ENCODE measurements at places on chromosomes 5 and 9. TPM values are rescaled to one million over a fixed set of nuclear protein-coding genes. Genes with fewer than 3 reads are reported as not detected.
A peak's percentile ranks its signal among the peaks of the same experiment; 100 is the strongest.

DNA sequence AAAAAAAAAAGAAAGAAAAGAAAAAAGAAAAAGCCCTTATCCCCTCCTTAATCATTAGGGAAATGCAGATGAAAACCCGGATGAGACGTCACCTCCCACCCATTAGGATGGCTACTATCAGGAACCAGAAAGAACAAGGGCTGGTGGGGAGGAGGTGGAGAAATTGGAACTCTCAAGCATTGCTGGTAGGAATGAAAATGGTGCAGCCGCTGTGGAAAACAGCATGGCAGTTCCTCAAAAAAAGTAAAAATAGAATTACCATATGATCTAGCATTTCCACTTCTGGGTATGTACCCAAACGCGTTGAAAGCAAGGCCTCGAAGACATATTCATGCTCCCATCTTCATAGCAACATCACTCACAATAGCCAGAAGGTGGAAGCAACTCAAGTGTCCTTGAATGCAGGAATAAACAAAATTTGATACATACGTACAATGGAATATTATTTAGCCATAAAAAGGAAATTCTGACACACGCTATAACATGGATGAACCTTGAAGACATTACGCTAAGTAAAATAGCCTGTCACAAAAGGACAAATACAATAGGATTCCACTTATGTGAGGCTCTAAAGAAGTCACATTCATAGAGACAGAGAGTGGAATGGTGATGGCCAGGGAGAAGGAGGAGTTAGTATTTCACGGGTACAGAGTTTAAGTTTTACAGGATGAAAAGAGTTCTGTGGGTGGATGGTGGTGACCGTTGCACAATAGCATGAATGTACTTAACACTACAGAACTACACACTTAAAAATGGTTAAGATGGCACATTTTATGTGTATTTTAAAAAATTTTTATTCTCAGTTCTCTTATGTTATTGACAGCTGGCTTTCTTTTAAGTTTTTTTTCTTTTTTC, 166.8 kb upstream of the IER5L start:
- no peak for DNase-seq

DNA sequence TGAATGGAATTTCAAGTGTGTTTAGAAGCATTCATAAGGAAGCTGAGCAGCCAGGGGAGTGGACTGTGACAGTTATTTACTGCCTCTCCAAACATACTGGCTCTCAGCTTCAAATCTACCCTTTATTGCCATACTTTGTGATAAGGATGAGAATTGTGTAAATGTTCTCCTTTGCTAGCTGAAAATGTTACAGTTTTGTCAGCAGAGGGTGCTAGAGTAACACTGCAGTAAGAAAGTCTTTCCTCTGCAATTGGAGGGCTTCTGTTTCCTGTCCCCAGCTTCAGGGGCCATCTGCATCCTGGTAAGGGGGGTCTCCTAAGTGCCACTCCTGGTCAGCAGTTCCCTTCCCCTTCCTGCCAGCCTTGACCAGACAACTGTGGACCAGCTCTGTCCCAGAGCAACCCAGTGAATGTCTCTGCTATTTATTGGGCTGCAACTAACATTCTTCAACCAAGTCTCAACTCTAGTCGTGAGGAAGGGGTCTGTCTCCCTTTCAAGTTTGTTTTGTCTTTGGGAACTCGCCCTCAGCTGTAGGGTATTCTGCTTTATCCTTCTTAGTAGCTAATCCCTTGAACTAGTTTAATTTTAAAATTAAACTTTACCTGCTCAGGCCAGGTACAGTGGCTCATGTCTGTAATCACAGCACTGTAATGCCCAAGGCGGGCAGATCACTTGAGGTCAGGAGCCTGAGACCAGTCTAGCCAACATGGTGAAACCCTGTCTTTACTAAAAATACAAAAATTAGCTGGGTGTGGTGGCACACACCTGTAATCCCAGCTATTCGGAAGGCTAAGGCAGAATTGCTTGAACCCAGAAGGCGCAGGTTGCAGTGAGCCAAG, 45.3 kb downstream of the RAPGEF6 start:
- DNase-seq: peak; percentile 66

DNA sequence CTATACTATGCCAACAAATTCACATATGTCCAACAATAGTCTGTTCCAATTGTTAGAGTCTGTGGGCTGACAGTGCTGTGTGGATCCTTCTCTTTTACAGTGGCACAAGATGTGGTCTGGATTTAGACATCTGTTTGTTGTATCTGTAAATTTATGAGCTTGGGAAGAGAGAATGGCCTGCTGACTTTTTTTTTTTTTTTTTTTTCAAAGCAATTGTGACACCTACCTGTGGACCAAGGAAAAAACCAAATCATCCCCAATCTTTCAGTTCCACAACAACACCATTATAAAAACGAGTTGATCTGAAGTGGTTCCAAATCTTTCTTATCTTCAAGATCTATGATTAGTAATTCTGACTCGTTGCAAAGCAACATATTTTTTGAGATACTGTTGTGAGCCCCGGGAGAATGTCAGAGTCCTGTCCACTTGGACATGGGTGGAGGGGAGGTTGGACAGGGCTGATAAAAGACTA, 4.9 kb downstream of the IRX2 start:
- DNase-seq: no peak

DNA sequence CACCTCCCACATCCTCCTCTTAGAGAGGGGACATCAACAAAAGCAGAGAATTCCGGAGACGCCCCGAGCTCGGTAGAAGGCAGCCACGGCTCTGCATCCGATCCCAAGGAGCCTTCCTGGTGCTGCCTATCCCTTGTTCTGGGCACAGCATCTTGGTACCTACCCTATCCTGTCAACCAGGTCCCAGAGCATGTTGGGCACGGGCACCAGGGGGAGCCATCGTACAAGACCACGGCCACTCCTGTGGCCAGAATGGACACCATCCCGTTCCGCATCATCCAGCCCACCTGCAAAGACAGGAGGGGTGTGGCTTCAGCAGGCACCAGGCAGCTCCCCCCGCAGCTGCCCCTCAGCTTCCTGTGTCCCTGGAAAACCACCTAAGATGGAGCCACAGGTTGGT, 62.7 kb upstream of the ZNF354A start:
- DNase-seq: peak; percentile 57

GRCh38 chr5:141605523-141606277, 13.1 kb downstream of the DIAPH1 start:
- DNase-seq: no peak

DNA sequence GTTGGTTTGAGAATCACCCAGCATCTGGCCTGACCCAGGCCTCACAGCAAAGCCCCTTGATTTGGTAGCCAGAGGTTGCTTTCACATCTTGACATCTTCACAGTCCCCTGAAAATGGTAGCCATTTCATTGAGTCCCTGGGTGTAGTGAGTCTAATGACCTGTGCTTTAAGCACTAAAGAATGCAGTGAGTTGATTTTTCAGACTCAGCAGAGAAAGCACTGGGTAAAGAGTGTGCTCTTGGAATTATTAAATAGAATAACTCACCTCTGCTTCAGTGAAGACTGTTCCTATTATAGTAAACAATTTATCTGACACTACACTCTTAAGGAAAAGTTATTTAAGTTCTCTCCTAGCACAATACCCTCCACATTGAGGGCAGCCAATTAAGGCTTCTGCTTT, 56.2 kb downstream of the PTCD2 start:
- DNase-seq: no peak

DNA sequence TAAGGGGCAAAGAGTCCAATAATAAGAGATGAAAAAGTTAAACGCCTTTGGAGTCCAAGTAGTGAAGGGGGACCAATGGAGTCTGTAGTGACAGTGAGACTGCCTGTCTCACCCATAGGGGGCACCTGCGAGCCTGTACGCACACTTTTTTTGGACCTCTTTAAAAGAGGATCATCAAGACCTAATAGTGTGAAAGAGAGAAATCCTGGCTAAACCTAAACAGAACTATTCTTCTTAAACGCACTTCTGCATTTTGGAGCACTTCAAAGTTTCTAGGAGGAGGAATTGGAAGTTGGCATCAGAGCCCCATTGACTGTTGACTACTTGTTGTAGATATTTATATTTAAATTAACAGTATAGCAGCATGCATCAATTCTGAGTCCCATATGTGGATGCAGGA, 636.1 kb upstream of the KLF4 start:
- DNase-seq: peak; percentile 18

Gene NR5A1
- total RNA-seq: not detected

Gene GFI1B
- 0.79 TPM for total RNA-seq

Data from Caco-2 (cell line).